ENCODE measurements at places on chromosomes 1 and 21.

GRCh38 chr1:9960011-9960410, 16.7 kb downstream of the NMNAT1 start:
- DNase-seq, result no peak

GRCh38 chr1:182977480-182977879, 24.5 kb upstream of the SHCBP1L start:
- no peak for DNase-seq

GRCh38 chr1:40886318-40887011, 24.3 kb upstream of the CITED4 start:
- DNase-seq, result no peak

GRCh38 chr1:34108269-34108668, 56.8 kb downstream of the CSMD2 start:
- DNase-seq, result no peak

DNA sequence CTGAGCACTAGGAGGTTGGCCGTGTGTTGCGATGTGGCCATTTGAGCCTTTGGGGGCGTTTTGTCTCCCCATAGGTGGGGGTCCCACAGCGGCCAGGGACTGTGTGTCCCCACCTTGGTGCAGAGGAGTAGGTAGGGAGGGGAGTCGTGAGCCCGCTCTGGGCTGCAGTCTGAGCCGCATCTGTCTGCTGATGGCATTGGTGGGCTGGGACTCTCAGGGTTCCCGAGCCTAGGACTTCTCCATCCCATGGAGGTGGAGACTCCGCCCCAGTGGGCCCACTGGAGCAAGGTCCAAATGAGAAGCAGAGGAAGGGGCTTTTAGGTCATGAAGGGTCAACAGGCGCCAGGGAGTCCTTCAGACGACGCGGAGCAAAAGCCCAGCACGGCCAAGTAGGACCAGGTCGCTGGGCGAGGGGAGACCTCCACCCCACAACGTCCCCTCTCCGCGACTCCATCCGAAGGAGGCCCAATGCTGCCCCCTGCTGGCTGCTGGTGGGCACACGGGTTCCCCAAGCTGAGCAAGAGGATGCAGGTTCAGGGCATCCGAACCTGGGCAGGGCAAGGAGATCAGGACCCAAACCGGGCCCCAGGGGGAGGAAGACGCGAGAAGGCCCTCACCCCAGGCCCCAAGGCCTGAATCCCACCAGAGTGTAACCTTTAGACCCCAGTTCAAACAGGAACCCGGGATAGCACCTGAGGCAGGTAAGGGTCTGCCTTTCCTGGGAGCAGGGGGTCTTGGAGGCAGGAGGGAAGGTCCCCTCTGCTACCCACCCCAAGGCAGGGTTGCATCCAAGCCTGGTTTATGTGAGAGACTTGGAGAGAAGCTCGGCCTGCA, 14.9 kb downstream of the TTC34 start:
- no peak for DNase-seq

DNA sequence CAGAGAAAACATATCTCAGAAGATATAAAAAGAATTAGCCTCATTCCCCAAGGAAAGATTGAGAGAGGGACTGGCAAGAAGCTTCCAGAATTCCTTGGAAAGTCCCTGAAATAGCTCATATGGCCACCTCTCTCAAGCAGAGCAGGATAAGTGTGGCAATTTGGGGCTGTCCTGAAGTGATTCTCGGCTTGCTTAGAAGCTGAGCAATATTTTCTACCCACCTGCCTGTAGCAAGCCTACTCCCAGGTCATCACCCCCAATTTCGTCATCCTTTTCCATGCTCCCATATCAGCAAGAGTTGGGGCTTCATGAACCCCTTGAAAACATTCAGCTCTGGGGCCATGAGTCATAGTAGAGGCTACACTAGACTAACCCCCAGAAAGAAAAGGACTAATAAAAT, 131.5 kb downstream of the PLPP3 start:
- DNase-seq, result no peak

DNA sequence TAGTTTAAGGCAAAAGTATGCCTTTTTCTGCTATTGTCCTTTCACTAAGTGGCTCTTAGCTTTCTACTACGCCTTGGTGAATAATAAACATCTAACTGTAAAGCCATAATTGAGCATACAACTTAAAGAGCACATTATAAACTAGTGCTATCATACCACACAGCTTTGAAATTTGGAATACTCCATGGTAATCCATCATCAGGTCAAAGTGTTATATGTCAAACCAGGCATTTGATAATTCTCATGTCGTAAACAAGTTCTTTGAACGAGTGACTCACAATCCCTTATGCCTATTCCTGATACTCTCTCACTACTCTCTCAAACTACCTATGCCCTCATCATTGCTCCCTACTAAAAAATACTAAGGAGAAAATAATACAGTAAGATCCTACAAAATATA, 60.3 kb upstream of the FMN2 start:
- DNase-seq, result no peak

GRCh38 chr1:90273241-90273774, 278.4 kb downstream of the ZNF326 start:
- DNase-seq, result no peak

GRCh38 chr1:23559985-23560741, 862 bp upstream of the ID3 start:
- DNase-seq, result no peak

GRCh38 chr1:244395965-244396364, 55.7 kb downstream of the ADSS2 start:
- no peak for DNase-seq

DNA sequence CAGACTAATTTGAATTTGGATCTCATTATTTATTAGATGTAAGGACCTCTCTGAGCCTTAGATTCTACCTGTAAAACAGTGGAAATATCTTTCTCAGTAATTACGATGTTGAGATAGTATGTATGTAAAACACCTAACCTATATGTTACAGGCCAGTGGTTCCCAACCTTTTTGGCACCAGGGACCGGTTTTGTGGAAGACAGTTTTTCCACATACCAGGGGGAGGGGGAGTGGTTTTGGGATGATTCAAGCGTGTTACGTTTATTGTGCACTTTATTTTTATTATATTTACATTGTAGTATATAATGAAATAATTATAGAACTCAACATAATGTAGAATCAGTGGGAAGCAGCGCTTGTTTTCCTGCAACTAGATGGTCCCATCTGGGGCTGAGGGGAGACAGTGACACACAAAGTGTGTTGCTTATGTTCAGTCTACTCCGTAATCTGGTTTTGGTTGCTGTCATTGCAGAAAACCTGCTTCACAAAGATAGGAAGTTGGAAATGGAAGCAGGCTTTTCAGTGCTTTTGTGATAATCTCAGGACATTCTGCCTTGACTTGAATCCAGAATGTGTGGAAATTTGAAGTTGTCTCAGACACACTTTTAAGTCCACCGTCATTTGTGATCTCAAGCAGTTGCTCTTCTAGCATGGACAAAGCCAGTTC, 12.8 kb downstream of the XPR1 start:
- DNase-seq, result no peak

GRCh38 chr1:205554026-205554811, 49.8 kb downstream of the CDK18 start:
- DNase-seq, result no peak

All from NCI-H2081 treated with DMSO at 0.1 percent for 48 hours (cell line).